ENCODE measurements at places on chromosomes 7 and 10.

DNA sequence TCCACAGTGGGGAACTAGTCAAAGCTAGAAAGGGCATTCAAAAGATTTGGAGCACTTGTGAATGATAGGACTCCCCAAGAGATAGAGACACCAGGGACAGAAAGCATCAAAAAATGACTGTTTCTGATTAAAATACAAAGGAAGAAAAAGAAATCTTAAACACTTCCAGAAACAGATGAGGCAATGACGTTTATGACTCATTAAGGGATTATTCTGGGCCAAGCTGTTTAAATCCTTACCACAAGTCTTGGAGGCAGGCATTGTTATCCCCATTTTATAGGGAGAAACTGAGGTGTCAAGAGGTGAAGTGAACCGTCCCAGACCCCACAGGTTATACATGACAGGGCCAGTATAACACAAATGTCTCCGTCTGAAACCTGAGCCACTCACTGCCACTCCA is 68.3 kb upstream of the AMPH start:
- DNase-seq: no peak

GRCh38 chr10:73655257-73655989 is 406 bp downstream of the SYNPO2L start:
- DNase-seq: no peak

DNA sequence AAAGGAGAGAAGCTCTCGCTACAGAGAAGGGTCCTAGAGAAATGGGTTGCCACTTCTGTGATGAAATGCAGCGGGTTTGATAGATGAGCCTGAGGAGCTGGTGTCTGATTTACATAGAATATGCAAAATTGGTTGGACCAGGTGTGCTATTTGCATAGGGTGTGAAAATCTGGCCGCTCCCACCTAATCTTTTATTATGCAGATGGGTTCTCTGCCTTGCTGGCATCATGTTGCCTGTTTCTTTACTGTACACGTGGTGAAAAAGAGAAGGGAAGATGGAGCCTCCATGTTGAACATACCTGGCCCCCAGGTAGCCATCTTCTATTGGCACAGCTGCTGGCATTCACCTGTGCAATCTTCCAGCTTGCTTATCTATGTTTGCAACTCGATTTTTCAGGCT is 212.2 kb downstream of the ANKRD7 start:
- no peak for DNase-seq

DNA sequence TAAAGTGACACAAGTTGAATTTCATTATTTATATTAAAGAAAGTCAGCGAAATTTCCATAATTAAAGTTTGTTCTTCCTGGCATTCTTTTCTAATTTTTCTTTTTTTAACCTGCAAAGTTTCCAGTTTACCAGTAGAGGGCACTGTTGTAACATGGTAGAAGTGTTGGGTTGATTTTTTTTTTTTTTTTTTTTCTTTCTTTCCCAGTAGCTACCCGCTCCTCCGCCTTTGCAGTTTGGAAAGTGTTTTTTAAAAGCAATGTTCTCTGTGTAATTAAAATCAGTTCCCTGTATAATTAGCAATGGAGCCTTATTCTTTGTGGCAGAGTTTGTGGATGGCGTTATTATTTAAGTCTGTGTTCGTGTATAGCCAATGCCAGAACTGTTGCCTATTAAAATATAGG is 53.7 kb downstream of the TAF3 start:
- peak; percentile 22 for DNase-seq

DNA sequence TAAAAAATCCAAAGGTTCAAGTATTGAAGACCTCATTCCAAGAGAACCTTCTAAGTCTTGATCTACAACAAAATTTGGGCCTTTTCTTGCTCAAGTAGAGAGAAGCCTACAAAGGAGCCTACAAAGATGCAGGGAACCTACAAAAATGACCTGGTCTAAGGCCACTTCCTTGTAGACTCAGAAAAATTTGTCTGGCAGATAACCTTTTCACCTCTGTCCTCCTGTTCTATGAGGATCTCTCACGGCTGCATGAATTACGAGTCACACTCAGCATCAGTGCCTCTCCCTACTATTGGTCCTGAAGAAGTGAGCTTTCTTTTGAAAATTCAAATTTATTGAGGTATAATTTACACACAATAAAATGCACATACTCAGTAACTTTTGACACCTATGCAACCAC is 29.3 kb downstream of the CCNJ start:
- DNase-seq: no peak

- no peak for DNase-seq
These were observed 329.8 kb upstream of the SEMA3D start for GRCh38 chr7:85516675-85517074.

GRCh38 chr10:77163670-77164348 is 473.8 kb downstream of the KCNMA1 start:
- DNase-seq: no peak

DNA sequence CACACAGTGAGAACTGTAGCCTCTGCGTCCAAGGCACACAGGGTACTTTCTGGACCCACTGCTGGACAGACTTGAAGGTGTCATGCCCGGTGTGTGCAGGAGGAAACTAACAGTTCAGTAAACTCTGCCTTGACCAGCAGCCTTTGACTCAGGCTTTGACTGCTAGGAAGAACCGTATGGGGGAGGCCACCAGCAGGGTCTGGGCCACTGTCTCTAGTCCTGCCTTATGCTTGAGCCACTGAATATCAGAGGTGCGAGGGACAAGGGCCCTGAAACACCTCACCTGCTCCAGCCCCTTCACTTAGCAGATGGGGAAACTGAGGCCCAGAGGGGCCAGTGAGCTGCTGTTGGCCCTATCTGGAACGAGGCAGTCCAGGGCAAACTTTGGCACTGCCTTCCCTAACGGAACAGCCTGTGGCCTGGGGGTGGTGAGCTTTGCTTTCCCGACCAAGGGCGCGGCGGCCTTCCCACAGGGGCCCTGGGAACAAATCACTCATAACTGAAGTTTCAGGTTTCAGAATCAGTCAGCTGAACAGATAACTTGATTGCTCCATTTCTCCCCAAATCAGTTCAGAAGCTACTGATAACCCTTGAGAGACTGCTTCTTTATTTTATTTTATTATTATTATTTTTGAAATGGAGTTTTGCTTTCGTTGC is 130.0 kb downstream of the FAM53B start:
- no peak for DNase-seq

DNA sequence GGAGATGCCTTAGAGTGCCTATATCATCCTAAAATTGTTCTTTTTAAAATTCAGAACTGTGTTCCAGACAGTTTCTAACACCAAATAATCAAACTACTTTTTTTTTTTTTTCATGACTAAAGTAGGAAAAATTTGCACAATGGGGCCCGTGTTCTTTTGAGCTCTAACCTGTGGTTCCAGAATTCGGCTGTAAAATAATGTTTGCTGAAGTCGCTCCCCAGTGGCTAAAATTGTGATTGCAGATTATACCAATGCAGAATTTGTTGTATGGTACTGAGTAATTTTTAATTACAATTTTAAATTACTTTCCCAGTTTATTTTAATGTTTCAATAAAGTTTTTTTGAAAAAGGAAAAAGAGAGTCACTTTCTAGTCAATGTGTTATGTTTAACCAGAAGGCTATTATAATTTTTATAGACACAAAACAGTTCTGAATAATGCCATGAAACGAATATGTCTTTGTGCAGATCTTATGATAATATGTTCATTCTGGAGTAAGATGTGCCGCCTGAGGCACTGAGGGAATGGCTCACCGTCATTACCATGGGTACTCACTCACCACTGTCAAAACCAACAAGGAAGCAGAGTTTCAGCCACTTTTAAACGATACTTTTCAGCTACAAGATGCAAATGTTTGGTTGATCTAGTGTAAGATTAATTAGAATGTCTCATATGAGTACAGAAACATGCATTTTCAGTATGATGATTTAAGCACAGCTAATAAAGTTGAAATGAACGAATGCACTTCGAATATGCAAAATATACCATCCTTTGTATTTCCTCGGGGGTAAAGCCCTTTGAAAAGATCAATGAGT is 173.6 kb downstream of the PRKCQ start:
- DNase-seq: peak; percentile 16

Measured in central memory CD4-positive, alpha-beta T cell (primary cell).